ENCODE measurements at places on chromosomes 1 and 21. TPM values are rescaled to one million over a fixed set of nuclear protein-coding genes. Genes with fewer than 3 reads are reported as not detected.

The BMP8B gene
- total RNA-seq, result 9.5 TPM

The CYP4A11 gene
- not detected for total RNA-seq

The LINGO4 gene
- 0.25 TPM for total RNA-seq

The LCE3E gene
- total RNA-seq, result not detected

The AIRE gene
- total RNA-seq, result not detected

The MNDA gene
- total RNA-seq, result 3.1 TPM

The SEC16B gene
- 7.2 TPM for total RNA-seq

The SFN gene
- total RNA-seq, result 0.73 TPM

The ZBTB37 gene
- total RNA-seq, result 19.9 TPM
